AML-193 (cell line): ENCODE measurements at places on chromosomes 2 and 18.

- DNase-seq = no peak
These were observed 489.1 kb downstream of the CNTNAP5 start for GRCh38 chr2:124514236-124514635.

GRCh38 chr2:232282508-232283055, 96.0 kb upstream of the ALPP start:
- no peak for DNase-seq

GRCh38 chr2:190582736-190583506, 48.4 kb upstream of the NEMP2 start:
- DNase-seq = no peak

- peak; percentile 71 for DNase-seq
These were observed 16.6 kb upstream of the HK2 start for GRCh38 chr2:74817304-74817675.
